PC-3 (cell line): ENCODE measurements at places on chromosomes 6 and 20. TPM values are rescaled to one million over a fixed set of nuclear protein-coding genes. Genes with fewer than 3 reads are reported as not detected.
A peak's percentile ranks its signal among the peaks of the same experiment; 100 is the strongest.

- H3K36me3 ChIP-seq = no peaks in the 10 kb centered on the region
- no peaks in the 10 kb centered on the region for H3K4me1 ChIP-seq
- no peak overlapping the region for H3K4me3 ChIP-seq
Measured at GRCh38 chr20:32970973-32971300, 33.3 kb downstream of the SUN5 start.

GRCh38 chr6:41704028-41704427 lies 31.4 kb downstream of the TFEB start:
- H3K27ac ChIP-seq = no peak overlapping the region
- H3K4me3 ChIP-seq = no peak overlapping the region
- peaks cover 21% of the 10 kb centered on the region for H3K4me1 ChIP-seq
- no peak for DNase-seq
- H3K36me3 ChIP-seq = no peaks in the 10 kb centered on the region
- H3K27me3 ChIP-seq = no peaks in the 10 kb centered on the region

GRCh38 chr6:141183368-141183767 lies 949.4 kb upstream of the GJE1 start:
- H3K4me1 ChIP-seq = no peaks in the 10 kb centered on the region
- no peaks in the 10 kb centered on the region for H3K36me3 ChIP-seq
- no peak overlapping the region for H3K4me3 ChIP-seq
- no peaks in the 10 kb centered on the region for H3K27me3 ChIP-seq
- H3K27ac ChIP-seq = no peak overlapping the region

GRCh38 chr6:144122861-144123260 lies 27.5 kb upstream of the STX11 start:
- no peak overlapping the region for H3K27ac ChIP-seq
- DNase-seq = no peak
- H3K4me3 ChIP-seq = no peak overlapping the region
- H3K4me1 ChIP-seq = no peaks in the 10 kb centered on the region

GRCh38 chr6:53487080-53487479 lies 57.8 kb downstream of the GCLC start:
- H3K27me3 ChIP-seq = no peaks in the 10 kb centered on the region
- H3K4me1 ChIP-seq = peaks cover 12% of the 10 kb centered on the region; the same call in 1 of the 2 replicates
- no peak overlapping the region for H3K4me3 ChIP-seq
- no peaks in the 10 kb centered on the region for H3K36me3 ChIP-seq

DNA sequence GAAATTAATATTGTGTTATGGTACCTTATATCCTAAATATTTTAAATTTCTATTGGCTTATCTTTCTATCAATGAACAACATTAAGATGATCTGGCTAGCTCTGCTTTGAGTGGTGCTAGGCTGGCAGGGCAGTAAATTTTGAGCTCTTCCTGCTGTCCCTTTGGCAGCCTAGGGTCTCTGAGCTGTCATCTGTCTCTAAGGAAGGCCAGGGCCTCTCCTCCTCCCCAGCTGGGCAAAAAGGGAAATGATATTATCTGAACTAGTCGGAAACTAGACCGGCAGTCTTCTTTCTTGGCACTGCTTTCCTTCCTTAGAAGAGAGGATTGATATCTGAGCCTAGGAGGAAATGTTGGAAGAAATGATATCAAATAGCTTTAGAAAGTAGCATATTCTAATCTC lies 176.7 kb upstream of the BTBD3 start:
- H3K36me3 ChIP-seq = no peaks in the 10 kb centered on the region
- no peaks in the 10 kb centered on the region for H3K27me3 ChIP-seq
- peak; percentile 29 for DNase-seq
- H3K4me3 ChIP-seq = no peak overlapping the region
- no peak overlapping the region for H3K27ac ChIP-seq

DNA sequence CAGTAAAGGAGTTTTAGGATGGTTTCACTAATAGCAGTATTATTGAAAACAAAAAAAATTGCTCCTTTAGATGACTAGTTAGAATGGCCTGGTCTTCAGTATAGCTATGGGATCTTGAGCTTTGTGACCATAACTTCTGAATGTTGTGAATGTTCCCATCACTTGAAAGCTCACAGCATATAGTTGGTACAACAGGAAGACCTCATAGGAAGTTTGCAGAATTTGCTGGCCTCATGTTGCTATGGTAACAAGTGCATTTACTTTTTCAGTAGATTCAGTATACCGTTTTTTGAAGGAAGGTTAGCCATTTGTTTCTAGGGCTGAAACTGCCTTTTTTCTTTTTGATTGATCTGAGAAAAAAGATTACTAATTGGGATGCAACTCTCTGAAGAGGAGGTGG lies 8.3 kb downstream of the PHF3 start:
- H3K36me3 ChIP-seq = no peaks in the 10 kb centered on the region; the same call in 1 of the 2 replicates
- H3K4me1 ChIP-seq = peaks cover 18% of the 10 kb centered on the region
- DNase-seq = no peak
- H3K27me3 ChIP-seq = no peaks in the 10 kb centered on the region
- no peak overlapping the region for H3K4me3 ChIP-seq
- H3K27ac ChIP-seq = no peak overlapping the region

DNA sequence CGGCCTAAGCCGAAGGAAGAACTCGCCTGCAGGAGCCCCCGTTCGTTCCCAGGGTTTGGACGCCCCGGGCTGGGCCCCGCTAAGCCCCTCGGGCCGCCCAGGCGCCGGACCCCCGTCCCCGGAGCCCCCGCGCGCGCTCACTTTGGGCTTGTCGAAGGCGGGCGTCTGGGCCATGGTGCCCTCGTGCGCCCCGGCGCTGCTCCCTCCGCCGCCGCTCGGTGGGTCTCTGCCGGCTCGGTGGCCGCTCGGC lies 140 bp downstream of the ADA start:
- DNase-seq = no peak
- H3K4me1 ChIP-seq = peaks cover 7% of the 10 kb centered on the region; the same call in 1 of the 2 replicates
- peak overlapping the region; percentile 79 for H3K4me3 ChIP-seq
- H3K27ac ChIP-seq = no peak overlapping the region

- peak; percentile 5 for DNase-seq
- no peak overlapping the region for H3K4me3 ChIP-seq
- no peaks in the 10 kb centered on the region for H3K27me3 ChIP-seq
- no peak overlapping the region for H3K27ac ChIP-seq
- H3K4me1 ChIP-seq = no peaks in the 10 kb centered on the region
Measured at GRCh38 chr6:66556936-66557335, 849.9 kb upstream of the EYS start.

- no peak for DNase-seq
- H3K4me3 ChIP-seq = no peak overlapping the region
- H3K27ac ChIP-seq = no peak overlapping the region
- no peaks in the 10 kb centered on the region; the same call in 1 of the 2 replicates for H3K4me1 ChIP-seq
Measured at GRCh38 chr6:116168148-116168547, 42.2 kb upstream of the COL10A1 start.

DNA sequence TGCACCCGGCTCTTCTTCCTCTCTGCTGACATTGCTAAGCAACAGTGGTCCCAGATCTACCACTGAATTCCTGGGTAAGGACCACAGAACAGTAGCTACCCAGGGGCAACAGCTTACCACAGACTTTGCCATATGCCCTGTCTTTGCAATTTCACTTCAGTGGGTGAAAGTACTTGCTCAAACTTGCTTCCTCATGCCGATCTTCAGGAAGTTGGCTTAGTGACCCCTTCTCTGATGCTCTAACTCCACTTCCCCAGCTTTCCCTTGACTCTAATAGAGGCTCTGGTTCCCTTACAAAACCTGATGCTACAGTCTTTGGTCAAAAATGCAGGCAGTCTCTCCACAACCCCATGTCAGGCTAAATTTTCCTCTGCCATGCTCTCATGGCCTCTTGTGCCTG lies 3.3 kb upstream of the TAAR5 start:
- no peak overlapping the region for H3K4me3 ChIP-seq
- H3K27ac ChIP-seq = no peak overlapping the region
- no peaks in the 10 kb centered on the region for H3K27me3 ChIP-seq
- H3K4me1 ChIP-seq = no peaks in the 10 kb centered on the region
- no peak for DNase-seq
- no peaks in the 10 kb centered on the region for H3K36me3 ChIP-seq

DNA sequence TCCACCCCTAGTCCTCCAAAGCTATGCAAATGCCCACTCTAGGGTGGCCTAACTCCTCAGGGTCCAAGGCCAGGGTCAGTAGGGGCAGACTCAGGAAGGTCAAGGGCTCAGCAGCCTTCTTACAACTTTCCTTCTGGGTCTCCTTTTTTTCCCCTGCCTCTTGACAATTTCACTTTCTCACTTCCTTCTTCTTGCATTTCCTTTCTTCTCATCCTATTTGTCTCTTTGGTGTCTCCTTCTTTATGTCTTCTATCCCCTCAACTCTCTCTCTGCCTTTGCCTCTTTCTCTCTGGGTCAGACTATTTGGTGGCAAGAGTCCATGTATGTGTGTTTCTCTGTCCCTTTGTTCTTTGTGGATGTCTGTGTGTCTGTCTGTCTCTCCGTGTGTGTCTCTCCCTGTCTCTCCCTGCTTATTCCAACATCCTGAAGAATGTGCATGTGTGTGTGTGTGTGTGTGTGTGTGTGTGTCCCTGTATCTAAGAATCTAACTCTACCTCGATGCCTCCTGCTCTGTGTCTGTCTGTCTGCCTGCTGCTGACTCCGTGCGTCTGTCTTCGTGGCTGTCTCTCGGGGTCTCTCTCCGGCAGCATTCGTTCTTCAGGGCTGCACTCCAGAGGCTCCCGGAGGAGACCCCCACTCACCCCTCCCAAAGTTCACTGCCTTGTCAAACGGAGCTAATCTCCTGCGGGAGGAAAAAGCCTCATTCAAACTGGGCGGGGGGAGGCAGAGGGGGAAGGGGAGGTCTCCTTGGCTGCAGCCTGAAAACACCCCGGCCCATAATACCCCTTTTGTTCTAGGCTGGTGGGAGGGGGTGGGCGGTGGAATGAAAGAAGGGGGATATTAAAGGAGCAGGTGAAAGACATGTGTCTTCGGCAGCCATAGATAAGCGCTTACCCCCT lies 51.7 kb upstream of the FOXP4 start:
- no peak for DNase-seq
- H3K4me3 ChIP-seq = no peak overlapping the region
- no peaks in the 10 kb centered on the region for H3K4me1 ChIP-seq

DNA sequence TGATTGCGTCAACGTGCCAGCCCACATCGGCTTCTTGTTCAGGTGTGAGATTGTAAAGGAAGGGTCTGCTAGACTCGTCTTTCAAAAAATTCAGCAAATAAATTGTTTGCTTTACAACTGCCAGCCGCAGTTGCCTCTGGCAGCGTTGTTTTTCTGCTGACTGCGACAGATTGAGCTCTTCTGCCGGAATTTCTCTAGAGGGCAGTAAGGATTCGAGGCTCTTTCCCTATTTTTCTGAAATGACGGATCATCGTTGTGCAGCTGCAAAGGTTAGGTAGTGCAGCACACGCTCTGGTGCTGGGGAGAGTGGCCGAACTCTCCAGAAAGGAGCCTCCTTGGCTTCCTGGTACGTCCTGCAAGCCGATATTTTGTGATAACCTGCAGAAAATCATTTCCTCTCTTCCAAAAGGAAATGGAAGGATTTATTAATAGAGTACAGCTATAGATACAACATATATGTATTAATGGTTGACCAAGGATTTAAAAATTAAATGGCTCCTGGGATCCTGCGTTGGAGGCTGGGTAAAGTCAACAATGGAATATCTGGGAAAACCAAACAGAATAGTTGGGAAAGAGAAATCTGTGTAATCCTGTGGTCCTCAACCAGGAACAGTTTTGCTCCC lies 121.9 kb upstream of the ZFP64 start:
- peaks cover 4% of the 10 kb centered on the region; the same call in 1 of the 2 replicates for H3K4me1 ChIP-seq
- peak overlapping the region; percentile 21; the same call in 1 of the 2 replicates for H3K4me3 ChIP-seq
- no peaks in the 10 kb centered on the region for H3K36me3 ChIP-seq

GRCh38 chr6:127956260-127956888 lies 55.5 kb upstream of the THEMIS start:
- no peak overlapping the region for H3K27ac ChIP-seq
- peak; percentile 37 for DNase-seq
- H3K27me3 ChIP-seq = no peaks in the 10 kb centered on the region
- no peak overlapping the region for H3K4me3 ChIP-seq

DNA sequence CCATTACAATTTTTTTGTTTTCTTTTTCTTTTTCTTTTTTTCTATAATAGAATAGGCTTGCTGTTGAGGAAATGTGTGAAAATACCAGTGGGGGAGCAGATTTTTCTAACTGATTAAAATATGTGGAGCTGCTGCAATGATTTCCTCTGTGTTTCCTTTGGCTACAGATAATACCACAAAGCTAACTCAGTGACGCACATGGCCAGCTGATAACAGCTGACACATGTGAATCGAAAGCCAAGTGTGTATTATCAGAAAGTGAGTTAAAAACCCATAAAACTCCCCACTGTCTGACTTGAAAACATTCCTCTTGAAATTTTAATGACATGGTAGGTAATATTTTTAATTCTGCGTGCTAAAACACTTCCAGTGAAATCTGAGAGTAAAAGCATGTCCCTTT lies 70.8 kb upstream of the AHI1 start:
- DNase-seq = no peak
- H3K36me3 ChIP-seq = no peaks in the 10 kb centered on the region
- no peaks in the 10 kb centered on the region for H3K27me3 ChIP-seq
- no peak overlapping the region for H3K4me3 ChIP-seq
- H3K4me1 ChIP-seq = no peaks in the 10 kb centered on the region

DNA sequence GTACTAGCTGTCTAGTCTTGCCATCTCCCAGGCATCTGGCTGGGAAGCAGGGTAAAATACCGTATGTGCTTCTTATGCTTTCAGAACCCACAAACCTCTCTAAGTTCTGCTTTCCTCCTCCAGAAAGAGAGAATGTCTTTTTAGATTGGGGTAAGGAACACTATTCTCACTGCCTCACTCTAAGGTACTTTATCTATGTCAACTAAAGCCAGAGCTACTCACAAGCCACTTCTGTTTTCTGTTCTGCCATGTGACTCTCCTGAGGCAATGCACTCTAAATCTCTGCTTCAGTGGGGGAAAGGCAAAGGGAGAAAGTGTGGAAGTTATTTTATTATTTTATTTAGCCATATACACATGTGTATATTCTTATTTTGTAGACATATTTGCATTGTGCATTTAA lies 15.6 kb downstream of the MEP1A start:
- no peaks in the 10 kb centered on the region for H3K4me1 ChIP-seq
- H3K4me3 ChIP-seq = no peak overlapping the region
- H3K36me3 ChIP-seq = no peaks in the 10 kb centered on the region
- no peaks in the 10 kb centered on the region for H3K27me3 ChIP-seq
- H3K27ac ChIP-seq = no peak overlapping the region

DNA sequence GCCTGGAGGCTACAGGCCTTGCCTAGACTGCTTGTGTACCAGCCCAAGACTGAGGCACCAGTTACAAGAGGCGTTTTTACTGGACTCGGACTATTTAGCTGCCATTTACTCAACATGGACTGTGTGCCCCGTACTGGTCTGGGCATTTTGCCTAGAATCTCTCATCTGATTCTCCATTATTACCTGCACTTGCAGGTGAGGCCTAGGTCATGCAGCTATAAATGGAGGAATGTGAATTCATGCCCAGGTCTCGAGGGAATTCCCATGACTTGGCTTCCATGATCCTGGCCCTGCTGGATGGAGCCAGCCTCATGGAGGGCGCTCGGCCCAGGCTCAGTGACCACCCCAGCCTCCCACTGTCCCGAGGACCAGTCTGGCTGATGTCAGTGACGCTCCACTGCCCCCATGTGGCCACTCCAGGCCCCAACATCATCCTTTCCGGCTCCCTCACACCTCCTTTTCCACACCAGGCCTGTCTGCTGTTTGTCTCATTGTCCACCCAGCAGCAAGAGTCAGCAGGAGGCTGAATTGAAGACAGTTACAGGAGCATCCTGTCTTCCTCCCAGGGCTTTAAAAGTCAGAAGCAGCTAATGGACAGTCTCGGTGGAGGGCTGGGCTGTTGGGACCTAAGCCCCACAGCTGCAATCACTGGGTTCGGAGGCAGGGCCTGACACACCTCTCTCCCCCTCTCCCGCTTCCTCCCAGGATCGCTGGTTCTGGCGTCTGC lies 8.7 kb downstream of the MMP24OS start:
- no peaks in the 10 kb centered on the region for H3K27me3 ChIP-seq

Gene BCLAF1
- total RNA-seq = 119 and 171 TPM in 2 replicates

Gene NR2E1
- 0.07 TPM in 1 of 2 replicates, not detected in the other for total RNA-seq

Gene ATXN1
- total RNA-seq = 19.1 and 27.0 TPM in 2 replicates

Gene CARMIL1
- total RNA-seq = 17.0 and 22.0 TPM in 2 replicates

Gene ZNF341
- total RNA-seq = 4.4 and 5.1 TPM in 2 replicates

Gene GPX5
- not detected in 2 replicates for total RNA-seq
